ENCODE measurements at places on chromosomes 7 and 10.

- DNase-seq, result no peak
Measured at GRCh38 chr7:132035517-132036362, 479.3 kb upstream of the PODXL start.

GRCh38 chr10:11824376-11824775, 1.2 kb downstream of the PROSER2 start:
- DNase-seq, result no peak

GRCh38 chr7:149751043-149751775, 22.2 kb downstream of the ZNF467 start:
- no peak for DNase-seq

- no peak for DNase-seq
Measured at GRCh38 chr10:50514995-50515394, 108.8 kb downstream of the SGMS1 start.

DNA sequence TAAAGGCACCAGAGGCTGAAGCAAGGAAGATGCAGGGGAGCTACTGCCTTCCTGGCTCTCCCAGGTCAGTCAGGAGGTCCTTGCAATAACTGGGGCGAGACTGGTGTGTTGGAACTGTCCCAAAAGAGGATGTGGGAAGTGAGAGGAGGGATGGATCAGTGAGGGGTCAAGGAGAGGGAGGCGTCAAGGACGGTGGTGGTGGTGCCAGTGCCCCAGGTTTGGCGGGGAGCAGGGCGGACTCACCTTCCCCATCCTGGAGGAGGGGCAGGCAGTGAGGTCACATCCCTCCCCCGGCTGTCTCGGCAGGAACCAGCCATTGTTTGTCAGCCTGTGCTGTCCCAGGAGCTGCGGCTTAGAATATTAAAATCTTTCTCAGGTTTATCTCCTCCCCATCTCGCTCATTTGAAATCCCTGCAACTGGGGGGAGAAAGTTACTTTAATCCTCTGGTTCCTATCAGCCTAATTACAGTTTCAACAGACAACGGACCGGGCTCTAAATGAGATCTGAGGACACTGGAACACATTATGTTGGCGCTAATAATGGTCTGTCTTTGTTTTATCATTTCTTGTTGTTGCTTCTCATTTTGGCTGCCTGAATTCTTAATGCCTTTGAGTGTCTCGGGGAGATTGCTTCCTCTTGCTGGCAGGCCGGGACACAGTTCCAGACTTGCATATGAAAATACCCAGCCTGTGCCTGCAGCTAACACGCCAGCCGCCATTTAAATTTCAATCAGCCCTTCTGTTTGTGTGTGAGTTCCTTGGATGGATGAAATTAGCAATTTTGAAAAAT, 387.5 kb downstream of the RPS24 start:
- DNase-seq, result no peak

DNA sequence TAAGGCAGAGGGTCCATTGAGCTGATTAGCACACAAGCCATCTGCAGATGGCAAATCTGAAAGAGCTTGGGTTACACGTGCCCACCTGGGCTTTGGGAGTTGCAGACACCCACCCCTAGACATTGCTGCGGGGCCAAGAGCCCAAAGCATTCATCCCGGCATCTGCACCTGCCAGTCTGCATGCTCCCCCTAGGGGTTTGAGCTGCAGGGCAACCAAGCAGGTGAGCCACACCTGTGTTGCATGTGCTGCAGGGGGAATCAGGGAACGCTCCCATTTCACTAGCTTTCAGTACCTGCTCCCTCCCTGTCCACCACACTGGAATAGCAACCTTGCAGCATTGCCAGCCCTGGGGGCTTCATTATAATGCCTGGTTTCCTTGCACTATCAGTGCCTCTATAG, 21.1 kb downstream of the C7orf33 start:
- no peak for DNase-seq

GRCh38 chr10:120011359-120012130, 119.0 kb downstream of the SEC23IP start:
- DNase-seq, result no peak

- DNase-seq, result no peak
Measured at GRCh38 chr7:48251766-48252165, 80.5 kb downstream of the ABCA13 start.

DNA sequence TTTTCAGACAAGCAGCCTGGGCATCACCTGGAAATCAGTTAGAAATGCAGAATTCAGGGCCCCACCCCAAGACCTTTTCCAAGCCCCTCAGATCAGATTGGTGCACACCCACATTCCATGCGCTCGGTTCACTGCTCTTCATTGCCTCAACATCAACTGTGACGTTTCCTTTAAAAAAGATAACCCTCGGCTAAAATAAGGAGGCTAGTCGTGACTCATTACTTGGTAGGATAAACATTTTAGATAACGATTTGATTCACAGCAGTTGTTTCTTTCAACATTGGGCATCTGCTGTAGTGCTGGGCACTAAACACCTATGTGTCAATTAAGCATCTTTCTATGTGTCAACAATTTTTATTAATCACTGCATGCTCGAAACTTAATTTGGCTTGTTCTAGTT, 191.1 kb upstream of the LRGUK start:
- DNase-seq, result no peak

DNA sequence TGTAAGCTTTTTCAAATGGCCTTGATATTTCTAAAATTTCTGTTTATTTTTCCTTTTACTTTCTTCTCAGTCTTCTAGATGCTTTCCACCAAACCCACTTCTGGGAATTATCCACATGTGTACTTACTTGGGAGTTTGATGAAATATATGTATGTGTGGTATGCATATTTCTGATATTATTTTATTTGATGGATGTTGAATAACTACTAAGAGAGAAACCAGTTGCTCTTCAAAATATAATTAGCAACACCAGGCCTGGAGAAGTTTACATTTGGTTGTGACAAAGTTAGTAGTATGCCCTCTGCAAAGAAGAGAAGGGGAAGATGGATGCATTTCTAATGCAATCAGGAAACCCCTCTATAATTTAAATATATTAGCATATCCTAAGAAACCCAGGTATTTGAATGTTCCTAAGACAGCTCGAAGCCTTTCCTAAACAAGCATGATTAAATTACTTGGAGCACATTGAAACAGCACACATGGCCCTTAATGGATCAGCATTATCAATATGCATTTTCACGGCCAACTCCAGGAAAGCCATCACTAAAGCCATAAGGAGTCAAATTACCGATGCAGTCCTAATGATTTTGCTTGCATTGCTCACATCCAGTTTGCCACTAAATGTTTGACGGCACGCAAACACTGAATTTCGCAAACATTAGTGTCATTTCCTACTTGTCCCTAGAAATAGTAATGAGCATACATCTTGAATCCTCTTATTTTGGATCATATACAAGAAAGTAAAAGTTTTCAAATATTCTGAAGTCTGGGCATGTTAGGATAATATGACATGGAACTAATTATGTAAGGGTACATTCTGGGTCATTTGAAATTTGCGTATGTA, 393.8 kb downstream of the EXOC4 start:
- DNase-seq, result no peak

GRCh38 chr7:24737281-24737680, 20.0 kb downstream of the GSDME start:
- DNase-seq, result no peak

- no peak for DNase-seq
Measured at GRCh38 chr10:70312972-70313371, 29.2 kb upstream of the NPFFR1 start.

GRCh38 chr10:77666821-77667220, 29.2 kb upstream of the KCNMA1 start:
- DNase-seq, result no peak

DNA sequence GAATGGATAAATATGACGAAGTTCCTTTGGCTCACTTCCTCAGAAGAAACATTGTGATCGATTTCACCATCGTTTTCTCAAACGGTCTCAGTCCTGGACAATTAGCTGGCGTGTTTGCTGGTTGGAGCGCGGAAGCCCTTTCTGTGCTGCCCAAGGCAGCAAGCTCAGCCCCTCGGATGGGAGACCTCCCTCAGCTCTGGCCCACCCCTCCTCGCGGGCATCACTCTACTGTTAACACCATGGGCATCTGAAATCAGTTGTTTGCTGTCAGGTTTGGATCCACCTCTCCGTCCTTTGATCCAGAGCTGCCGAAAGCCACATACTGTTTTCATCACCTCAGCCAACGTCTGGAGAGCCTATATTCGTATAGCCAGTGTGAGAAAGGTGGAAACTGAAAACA, 68.2 kb downstream of the C10orf143 start:
- no peak for DNase-seq

GRCh38 chr10:59985639-59986038, 79.3 kb upstream of the CCDC6 start:
- no peak for DNase-seq

DNA sequence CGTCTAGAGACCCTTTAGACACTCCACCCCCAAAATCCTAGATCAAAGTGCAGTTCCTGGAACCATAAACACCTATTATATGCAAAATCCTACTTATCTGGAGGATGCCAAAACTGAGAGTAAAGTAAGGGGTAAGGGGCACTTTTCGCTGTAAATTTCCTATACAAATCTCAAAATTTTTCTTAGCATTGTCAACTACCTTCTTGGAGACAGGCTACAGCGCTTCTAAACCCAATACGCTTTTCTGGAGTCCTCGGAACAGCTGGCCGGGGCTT, 10.4 kb downstream of the TWIST1 start:
- DNase-seq, result no peak

GRCh38 chr10:2891073-2891769, 176.1 kb upstream of the PFKP start:
- no peak for DNase-seq

DNA sequence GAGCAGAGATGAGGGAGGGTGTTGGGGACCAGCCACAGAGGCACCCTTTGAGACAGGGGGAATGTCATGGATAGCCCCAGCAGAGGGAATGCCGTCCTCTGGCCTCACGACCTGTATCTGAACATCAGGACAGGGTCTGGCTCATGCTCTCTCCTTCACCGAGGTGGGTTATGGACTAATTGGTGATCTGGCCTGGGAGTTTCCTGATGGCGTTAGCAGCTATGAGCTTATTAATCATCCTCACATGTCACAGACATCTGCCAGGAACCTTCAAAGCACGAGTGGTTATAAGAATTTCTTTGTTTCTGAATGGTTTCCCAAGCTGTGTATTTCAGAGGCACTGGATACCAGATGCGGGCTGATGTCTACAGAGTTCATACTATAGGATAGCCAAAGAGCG, 6.9 kb downstream of the CPA4 start:
- DNase-seq, result no peak

GRCh38 chr7:52021343-52021742, 704.7 kb upstream of the COBL start:
- no peak for DNase-seq

DNA sequence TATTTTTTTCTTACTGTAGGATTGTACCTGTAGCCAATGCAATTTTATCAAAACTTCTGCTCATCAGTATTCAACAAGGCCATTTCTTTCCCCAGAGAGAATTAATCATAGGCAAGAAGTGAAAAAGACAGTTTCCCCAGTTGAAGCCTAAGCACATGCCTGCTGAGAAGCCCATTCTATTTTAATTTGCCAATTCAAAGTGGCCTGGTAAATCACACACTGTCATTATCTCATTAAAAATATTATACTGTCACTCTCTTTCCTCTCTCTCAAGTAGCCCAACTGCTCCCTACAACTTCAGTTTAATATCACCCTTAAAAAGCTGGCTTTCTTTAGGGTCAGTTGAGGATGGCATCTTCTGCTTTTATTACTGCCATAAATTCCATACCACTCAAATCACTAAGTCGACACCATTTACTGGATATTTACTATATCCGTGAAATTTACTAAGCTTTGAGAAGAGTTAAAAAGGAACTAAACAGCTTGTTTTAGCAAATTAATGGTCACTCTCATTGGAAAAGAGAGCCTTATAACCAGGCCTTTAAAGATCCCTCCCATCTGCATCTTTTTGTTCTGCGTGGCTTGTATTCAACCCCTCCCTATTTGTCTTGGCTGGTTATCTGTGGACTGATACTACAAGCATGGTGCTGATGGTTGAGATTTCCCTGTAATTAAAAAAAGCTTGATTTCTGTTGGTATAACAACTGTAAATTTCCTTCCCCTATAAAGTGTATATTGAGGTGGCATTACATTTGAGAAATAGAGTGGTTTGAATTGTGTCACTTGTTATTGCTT, 30.6 kb downstream of the COL28A1 start:
- DNase-seq, result no peak

GRCh38 chr7:31811650-31812461, 124.8 kb downstream of the PPP1R17 start:
- peak; percentile 2 for DNase-seq

- no peak for DNase-seq
Measured at GRCh38 chr7:158321936-158322615, 265.5 kb downstream of the PTPRN2 start.

- peak; percentile 59 for DNase-seq
Measured at GRCh38 chr10:11875494-11876281, 52.5 kb downstream of the PROSER2 start.

GRCh38 chr10:63273577-63273976, 140.4 kb downstream of the NRBF2 start:
- no peak for DNase-seq

- no peak for DNase-seq
Measured at GRCh38 chr7:112892263-112892662, 102.1 kb upstream of the TMEM168 start.

DNA sequence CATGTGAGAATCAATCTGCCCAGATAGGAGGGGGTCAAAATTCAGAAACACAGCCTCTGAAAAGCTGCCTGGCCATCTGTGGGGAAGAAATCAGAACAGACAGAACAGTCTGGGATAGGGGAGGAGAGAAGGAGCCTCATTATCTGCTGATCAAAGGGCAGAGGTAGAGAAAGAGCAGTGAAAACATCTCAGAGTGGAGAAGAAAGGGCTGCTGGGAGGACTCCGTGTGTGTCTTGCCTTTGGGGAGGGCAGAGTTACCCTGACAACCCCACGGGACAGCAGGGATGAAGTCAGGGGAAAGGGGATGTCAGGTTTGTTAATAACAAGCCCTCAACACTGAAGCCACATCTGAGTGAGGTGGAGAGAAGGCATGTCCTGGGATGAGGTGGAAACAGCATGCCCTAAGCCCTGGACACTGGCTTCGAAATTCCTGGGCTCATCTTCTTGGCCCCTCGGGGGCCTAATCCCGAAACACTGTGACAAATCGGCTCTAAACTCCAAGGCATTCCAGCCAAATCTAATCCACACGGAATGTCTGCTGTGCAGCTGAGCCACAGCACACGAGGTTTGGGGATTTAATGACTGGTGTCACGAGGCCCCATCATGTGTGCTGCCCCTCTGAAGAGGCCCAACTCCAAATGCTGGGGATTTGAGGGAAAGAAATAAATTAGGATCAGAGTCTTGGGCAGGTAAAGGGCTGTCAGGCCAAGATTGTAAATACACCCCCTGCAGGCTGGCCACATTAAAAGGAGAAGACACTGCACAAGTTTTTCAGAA, 82.8 kb upstream of the FGFR2 start:
- peak; percentile 20 for DNase-seq

- DNase-seq, result no peak
Measured at GRCh38 chr7:42020061-42020460, 216.9 kb downstream of the GLI3 start.

- DNase-seq, result no peak
Measured at GRCh38 chr10:124321433-124322089, 97.2 kb downstream of the OAT start.
